ENCODE measurements at places on chromosomes 16 and 17.
A peak's percentile ranks its signal among the peaks of the same experiment; 100 is the strongest.

- no peak for DNase-seq
These were observed 369.1 kb downstream of the XYLT1 start for GRCh38 chr16:17101646-17102045.

- DNase-seq: no peak
These were observed 1.5 kb upstream of the CCDC57 start for GRCh38 chr17:82214012-82214628.

- DNase-seq: no peak
These were observed 2.3 kb upstream of the CDH1 start for GRCh38 chr16:68734782-68735181.

DNA sequence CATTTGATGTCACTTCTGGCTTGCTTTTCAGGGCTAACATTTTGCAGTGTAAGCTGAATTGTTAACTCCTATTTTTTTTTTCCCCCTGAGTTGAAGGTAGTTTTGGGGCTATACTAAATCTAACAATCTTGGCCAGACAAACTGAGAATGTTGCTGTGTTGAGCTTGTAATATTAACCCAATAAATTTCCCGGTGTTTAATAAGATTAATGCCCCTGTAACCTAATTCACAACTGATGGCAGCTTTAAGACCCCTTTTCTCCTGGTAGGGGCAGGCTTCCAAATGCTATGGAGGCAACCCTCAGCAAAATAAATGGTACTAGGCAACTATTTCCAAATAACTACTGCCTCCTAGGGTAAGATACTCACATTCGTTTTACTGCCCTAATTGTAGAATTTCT lies 549.6 kb upstream of the KIF2B start:
- DNase-seq: no peak

DNA sequence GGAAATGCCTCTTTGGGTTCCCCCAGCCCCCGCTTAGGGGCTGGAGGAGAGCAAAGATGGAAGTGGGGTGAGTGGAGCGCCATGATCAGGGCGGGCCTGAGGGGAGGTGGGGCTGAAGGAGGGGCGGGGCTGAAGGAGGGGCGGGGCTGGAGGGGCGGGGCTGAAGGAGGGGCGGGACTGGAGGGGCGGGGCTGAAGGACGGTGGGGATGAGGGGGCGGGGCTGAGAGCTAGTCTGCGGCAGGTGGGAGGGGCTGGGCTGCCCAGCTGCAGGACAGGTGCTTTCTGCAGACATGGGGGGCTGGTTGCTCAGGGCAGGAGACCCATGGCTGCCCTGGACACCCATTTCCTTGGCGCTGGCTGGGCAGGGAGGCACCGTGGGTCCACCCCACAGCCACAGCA lies 39.1 kb upstream of the PABPN1L start:
- DNase-seq: no peak

DNA sequence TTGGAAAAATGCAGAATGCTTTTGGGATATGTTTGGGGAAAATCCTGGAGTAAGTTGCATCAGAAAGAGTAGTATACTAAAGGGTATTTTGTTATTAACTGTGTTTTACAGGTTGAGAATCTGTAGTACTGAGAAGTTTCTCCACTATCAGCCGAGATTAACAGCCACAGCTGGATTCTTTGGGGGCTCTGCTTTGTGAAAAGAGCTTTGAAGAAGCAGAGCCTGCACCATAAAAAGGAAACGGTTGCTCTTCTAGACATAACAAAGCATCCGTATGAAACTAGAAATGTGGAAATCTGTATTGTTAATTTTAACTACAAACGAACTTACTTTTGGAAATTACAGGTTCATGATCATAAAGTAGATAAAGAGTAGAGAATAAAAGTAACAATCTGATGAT lies 5.3 kb downstream of the NLK start:
- DNase-seq: no peak

- DNase-seq: no peak
These were observed 13.7 kb downstream of the CLCN7 start for GRCh38 chr16:1461146-1461545.

DNA sequence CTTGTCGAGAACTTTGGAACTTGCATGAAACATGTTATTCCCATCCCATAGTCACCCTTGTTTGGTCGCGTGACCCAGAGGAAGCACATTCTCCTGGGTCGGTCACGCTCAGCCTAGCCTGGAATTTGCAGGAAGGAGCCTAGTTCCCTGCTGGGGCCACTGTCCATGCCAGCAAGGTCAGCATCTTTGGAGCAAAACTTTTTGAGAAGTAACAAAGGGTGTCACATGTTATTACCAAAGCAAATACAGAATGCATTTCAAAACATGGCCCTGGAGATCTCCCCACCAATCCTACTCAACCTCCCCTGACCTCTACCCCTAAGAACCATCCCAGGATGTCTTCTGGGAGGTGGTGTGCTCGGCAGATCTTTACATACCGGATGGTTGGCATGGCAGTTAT lies 26.2 kb upstream of the IRF8 start:
- no peak for DNase-seq

DNA sequence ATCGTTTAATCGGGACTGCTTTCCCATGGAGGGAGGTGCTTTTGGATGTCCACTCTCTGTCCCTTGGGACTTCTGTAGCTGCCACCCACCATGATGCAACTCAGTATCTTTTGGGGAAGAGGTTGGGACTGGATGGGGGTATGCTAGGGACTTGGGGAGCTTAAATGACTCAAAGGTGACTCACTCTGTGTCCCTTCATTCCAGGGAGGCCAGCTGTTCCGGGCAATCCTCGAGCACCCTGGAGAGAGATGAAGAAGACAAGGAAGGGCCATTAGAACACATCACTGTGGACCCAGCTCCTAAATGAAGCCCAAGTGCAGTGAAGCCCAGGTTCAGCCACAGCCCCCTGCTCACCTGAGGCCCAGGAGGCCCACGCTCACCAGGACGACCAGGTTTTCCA lies 4.6 kb downstream of the COL1A1 start:
- DNase-seq: no peak

DNA sequence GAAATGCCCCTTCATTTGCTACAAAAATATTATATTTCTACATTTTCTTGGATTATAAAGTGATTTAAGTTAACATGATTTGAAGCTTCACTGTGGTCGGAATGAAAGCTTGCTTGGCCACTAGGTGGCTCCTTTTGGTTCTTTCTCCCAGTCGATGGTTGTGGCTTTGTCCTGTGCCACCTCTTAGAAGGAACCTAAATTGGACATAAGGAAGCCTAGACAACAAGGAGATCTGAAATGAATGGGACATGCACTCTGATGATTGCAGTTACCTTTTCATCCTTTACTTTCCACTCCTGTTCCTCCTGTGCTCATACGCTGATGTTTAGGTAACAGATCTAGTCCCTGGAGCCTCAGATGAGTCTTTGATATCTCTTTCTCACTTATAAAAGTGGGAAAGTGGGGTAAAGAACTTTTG lies 39.2 kb downstream of the FTO start:
- peak; percentile 62 for DNase-seq

DNA sequence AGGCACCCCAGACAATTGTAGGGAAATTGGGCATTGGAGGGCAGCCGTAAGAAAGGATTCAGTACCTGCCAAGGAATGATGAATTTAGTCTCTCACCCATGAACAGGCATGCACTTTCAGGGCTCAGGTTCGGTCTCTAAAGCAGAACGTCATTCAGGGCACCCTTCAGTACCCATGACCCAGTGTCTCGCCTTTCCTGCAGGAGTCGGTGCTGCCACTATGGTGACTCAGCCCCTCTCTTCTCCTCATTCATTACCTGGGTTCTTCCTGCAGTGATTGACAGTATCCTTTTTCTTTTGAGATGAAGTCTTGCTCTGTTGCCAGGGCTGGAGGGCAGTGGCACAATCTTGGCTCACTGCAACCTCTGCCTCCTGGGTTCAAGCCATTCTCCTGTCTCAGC lies 8.4 kb downstream of the SOST start:
- no peak for DNase-seq

DNA sequence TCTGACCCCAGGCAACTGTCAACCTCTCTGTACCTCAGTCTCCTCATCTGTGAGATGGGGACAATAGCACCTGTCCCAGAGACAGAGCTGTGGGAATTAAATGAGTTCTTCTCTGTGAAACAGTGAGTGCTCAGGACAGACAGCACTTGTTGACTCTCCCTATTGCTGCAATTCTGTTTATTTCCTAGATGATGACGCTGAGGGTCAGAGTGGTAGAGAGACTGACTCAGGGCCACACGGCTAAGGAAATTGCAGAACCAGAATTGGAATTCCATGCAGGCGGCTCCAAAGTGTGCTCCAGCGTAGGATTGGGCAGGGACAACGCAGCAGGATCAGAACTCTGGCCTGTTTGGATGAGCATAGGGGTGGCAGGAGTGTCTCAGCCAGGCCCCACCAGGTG lies 302.2 kb downstream of the C16orf95 start:
- no peak for DNase-seq

DNA sequence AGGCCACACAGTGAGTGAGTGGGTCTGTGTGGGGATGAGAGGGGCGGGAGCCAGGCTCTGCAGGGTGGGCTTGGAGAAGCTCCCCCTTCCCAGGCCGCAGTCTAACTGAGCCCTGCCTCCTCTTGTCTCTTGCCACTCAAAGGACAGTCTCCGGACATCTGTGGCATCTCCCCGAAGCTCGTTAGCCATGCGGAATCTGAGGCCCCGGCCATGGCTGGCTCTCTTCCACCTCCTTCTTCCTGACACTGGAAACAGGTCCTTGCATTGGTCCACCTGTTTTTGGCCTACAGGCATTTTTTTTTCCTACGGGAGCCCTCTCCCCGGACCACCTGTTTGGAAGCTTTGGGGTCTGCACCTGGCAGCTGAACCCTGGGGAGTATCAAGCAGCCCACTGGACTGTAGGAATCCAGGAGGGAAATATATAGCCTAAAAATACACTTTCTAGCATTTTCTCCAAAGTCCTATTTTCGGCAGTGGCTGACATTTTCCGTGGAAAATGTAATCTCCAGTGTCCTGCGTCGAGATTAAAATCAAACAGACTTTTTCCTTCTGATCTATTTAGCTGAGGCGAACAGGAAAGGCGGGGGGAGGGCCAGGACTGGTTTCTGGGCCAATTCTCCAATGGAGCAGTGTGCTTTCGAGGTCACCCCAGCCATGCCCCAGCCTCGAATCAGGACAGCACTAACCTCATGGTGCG lies 9.1 kb downstream of the ATP2A3 start:
- no peak for DNase-seq

- DNase-seq: no peak
These were observed 38.3 kb upstream of the SMPD3 start for GRCh38 chr16:68486502-68487202.

DNA sequence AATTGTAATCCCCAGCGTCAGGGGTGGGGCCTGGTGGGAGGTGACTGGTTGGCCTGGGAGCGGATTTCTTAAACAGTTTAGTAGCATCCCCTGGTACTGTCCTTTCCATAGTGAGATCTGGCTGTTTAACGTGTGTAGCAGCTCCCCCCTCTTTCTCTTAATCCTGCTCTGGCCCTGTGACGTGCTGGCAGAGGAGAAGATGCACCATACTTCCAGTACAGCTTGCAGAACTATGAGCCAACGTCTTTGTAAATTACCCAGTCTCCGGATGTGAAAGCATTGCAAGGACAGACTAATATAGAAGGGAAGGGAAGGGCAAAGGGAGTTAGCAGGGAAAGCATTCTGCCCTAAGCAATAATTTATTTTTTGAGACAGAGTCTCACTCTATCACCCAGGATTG lies 83.9 kb downstream of the RMI2 start:
- no peak for DNase-seq

GRCh38 chr16:2955779-2956578 lies 8.1 kb upstream of the KREMEN2 start:
- DNase-seq: no peak

- no peak for DNase-seq
These were observed at the start of gene KRTAP1-5 for GRCh38 chr17:41026715-41027471. Gene KRTAP1-5 (minus strand): TSS chr17:41027208. CDS start chr17:41027155, 53 bp downstream.

GRCh38 chr17:13594762-13595598 lies 6.7 kb downstream of the HS3ST3A1 start:
- DNase-seq: peak; percentile 53

DNA sequence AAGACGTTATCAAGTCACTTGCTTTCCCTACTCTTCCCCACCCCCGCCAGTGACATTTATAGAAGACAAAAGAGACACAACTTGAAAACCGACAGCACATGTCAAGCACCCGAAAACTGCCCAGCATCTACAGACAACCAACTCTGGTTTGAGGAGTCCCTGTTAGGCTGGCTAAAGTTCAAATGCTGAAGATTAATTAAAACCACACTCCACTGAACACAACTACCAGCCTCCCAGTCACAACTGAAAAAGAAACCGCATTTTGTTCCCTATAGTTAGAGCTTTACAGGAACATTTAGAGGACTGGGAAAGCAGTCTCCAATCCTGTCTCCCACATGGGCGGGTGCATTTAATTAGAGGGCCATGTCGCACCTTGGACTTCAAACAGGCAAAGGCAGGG lies 73.0 kb upstream of the COX10 start:
- no peak for DNase-seq

GRCh38 chr16:82358606-82359221 lies 188.7 kb upstream of the MPHOSPH6 start:
- DNase-seq: no peak

DNA sequence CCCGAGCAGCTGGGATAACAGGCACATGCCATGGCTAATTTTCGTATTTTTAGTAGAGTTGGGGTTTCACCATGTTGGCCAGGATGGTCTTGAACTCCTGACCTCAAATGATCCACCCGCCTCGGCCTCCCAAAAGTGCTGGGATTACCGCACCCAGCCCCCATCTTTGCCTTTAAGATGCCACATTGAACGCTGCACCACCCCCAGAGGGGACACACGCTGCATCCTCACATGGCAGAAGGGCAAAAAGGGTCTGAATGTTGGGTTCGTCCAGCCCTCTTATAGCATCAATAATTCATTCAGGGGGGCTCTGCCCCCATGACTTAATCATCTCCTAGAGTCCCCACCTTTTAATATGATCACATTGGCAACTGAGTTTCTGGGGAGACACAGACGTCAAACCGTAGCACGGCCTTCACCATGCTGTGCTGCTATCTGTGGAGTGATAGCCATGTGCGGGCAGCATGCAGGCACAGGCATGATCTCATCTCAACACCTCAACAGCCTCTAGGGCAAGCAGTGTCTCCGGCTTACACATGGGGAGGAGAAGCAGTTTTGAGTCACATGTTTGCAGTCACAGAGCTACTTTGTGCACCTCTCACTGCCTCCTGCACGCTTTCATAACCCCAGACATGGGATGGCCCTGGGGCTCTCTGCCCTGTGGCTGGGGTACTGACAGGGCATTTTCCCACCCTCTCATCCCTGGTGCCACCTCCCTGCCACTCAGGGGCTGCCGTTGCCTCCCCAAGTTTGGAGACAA lies 30.0 kb downstream of the IL21R start:
- no peak for DNase-seq

DNA sequence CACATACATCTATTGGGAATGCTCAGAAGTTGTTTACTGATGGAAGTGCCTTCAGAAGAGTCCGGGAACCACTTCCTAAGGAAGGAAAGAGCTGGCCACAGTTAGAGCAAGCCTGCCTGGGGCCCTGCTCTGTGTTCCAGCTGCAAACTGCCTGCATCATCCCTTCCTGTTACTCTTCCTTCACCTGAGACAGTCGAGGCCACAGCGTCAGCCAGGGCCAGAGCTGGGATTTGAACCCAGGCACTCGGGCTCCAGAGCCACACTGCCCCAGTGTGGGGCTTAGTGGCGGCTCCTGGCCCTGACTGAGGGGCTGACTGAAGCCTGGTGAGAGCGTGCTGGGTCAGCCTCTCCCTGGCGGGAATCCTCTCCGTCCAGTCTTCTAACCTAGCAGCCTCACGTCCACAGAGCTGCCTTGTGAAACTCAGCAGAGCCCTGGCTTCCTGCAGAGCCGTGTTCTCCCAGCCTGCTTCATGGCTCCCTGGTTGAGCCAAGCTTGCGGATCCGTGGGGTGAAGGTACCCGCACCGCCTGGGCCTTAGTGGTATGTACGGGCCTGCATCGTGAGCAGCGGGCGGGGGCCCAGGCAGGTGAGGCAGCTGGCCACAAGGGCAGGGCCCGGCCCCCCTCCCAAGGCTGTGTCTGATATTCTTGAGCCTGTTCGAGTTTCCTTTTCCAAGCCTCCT lies 4.6 kb upstream of the C17orf99 start:
- DNase-seq: peak; percentile 49
